Upper lobe of right lung (tissue), 1 donor: ENCODE measurements at places on chromosomes 13 and 19.

DNA sequence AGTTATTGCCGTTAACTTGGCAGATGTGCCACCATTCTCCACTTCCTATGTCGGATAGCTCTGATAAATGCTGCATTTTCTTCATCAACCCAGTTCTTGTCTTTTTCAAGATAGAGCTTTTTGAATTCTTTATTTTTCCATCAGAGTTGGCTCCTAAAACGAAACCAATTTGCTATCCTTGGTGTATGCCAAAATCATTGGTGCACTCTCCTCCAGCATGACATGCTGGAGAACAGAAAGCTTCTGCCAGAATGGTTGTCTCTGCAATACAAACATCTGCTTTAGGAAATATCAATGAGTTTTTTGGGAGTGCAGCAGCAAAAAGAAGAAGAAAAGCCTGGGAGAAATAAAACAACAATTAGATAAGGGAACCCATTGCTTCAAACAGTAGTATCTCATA is 124.2 kb downstream of the CDK8 start:
- DNase-seq: no peak

DNA sequence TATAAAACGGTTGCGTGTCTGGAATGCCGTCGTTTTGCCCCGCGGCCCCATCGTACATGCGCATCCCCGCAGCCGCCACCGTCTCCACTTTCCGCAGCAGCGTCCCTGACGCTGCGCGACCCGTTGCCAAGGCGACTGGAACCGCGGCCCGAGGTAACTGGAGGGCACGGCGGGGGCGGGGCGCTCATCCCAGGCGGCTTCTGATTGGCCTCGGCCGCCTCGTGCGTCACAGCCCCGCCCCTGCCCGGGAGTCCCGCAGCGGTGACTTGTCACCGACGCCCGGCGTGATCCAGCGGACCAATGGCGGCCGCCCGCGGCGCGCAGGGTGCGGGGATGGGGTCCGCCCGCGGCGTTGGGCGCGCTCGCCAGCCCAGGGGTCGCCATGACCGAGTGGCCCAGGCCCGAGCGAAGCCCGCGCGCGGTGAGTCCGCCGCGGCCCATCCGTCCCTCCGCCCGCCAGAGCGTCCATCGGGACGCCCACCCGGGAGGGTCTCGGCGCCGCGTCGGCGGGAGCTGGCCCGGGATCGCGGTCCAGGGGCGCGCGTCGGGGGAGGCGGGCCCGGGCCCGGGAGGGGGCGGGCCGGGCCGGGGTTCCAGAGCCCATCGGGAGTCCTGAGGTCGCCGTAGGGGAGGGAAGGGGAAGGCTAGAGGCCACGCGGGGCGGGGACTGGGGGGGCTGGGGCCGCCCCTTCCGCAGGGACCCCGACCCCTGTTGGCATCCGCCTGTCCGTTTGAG is at the start of gene ZSCAN1:
ZSCAN1 (plus strand) TSS at position 285 of the 736 bp plus-strand sequence. CDS start 3,812 bp downstream, outside the sequence.
- no peak for DNase-seq

DNA sequence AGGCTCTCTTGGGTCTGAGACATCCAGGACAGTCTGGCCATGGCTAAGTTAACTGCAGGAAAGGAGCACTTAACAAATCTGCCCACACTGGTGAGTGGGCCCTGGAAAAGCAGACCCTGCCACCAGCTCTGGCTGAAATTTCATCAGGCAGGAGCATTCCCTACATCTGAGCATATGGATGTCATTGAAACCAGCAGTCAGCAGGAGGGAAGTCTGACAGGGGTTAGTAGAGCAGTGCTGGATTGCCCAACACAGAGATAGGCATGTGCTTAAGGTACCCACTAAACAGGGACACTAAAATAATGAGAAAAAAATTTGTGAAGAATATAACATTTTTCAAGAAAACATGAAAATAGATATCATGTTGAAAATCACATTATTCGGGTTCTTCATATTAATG is 13.6 kb upstream of the ACOD1 start:
- no peak for DNase-seq

GRCh38 chr19:11223200-11223599 is 16.2 kb upstream of the ANGPTL8 start:
- no peak for DNase-seq

DNA sequence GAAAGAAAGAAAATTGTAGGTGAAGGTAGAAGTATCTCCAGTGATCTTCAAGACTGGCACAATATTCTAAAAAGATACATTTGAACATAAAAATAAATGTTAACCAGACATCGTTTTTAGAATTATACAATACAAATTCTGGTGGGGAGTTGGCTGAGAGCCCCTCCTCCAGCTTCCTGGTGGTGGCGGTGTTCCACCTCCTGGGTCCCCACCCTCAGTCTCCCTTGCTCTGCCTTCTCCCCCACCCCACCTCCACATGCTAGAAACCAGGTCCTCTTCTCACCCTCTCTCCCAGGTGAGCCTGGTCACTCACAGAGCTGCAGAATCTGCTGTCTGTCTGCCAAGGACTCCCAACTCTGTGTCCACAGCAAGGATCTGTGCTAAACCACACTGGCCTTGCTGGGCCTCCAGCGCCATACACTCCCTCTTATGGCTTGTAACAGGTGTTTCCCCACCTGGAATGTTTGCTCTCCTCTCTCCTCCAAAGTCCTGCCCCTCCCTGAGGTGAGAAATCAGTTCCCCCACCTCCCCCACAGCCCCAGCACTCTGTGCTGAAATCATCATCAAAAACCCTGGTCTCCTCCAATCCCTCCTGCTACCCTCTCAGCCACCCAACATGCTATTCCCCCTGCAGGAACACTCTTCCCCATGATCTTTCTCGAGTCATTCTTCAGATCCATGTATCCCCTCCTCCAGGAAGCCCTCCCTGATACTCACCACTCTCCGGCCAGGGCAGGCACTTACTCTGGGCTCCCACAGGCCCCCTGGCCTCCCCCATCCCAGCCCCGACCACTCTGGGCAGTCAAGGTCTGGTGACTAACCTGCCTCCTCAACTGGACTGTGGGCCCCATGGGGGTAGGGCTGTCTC is 20.5 kb upstream of the CYP2S1 start:
- DNase-seq: peak; percentile 69

DNA sequence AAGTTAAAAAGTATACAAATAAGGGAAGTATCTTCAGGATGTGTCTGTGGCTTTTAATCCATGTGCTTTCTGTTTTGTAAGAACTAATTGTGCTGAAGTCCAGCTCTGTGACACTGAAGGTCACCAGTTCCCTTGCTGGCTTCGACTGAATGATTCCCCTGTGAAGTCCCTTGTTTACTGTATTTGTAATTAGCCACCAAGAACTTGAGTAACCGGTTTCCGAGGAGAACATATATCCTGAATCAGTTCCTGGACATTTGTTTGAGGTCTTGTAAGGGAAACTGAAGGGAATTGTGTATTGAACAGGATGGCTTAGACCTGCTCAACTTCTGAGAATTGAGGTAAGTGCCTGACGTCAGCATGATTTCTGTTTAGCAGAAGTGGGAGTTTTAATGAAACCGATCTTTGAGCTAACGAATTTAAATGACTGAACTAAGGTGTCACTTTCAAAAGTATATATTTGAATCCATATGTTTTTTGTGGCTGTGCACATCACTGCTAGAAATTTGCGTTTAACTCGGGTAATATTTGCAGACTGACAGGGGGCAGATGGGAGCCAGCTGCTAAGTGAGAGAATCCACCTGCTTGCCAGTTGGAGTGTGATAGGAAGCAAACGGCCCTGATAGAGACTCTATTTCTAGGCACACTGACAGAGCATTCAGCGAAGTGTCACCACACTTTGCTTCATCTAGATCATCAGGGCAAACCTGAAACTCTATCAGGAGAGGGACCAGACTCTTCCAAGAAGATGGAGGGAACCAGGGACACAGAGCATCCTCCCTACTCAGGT is 530.0 kb downstream of the RFC3 start:
- no peak for DNase-seq

GRCh38 chr19:46759817-46760333 is 13.6 kb upstream of the STRN4 start:
- DNase-seq: no peak

DNA sequence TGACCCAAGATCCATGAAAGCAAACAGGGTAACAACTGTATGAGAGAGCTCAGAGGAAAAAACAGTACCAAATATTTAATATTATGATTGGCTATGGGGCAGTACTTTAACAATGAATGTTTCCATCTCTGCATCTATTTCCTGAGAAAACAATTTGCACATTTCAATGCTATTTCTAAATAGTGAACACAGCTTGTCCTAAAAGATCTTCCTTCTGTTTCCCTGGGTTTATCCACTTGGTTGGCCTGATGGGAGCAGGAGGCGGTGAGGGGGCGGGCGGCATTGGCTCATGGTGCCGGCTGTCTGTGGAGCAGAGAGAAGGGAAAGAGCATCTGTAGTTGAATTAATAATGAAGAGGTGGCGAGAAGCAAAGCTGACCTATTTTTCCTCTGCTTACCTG is 291.4 kb downstream of the DCLK1 start:
- no peak for DNase-seq

- no peak for DNase-seq
Observed at GRCh38 chr13:101655435-101655834, 203.0 kb downstream of the ITGBL1 start.

GRCh38 chr13:44232774-44233173 is 140.8 kb upstream of the SERP2 start:
- DNase-seq: no peak

DNA sequence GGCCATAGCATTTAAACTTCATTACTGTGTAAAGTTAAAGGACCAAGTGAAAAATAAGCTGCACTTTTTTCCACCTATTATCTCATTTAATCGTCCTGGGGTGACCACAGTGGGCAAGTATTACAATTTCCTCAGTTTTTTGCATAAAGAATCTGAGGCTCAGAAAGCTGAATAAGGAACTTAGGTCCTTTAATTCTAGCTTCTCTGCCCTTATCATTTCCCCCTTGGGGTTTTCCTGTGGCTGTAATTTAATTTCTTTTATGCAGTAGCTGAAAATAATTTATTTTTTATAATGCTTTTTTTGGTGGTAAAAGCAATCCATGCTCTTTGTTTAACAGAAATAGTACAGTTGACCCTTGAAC is 59.8 kb upstream of the RCBTB2 start:
- DNase-seq: no peak

DNA sequence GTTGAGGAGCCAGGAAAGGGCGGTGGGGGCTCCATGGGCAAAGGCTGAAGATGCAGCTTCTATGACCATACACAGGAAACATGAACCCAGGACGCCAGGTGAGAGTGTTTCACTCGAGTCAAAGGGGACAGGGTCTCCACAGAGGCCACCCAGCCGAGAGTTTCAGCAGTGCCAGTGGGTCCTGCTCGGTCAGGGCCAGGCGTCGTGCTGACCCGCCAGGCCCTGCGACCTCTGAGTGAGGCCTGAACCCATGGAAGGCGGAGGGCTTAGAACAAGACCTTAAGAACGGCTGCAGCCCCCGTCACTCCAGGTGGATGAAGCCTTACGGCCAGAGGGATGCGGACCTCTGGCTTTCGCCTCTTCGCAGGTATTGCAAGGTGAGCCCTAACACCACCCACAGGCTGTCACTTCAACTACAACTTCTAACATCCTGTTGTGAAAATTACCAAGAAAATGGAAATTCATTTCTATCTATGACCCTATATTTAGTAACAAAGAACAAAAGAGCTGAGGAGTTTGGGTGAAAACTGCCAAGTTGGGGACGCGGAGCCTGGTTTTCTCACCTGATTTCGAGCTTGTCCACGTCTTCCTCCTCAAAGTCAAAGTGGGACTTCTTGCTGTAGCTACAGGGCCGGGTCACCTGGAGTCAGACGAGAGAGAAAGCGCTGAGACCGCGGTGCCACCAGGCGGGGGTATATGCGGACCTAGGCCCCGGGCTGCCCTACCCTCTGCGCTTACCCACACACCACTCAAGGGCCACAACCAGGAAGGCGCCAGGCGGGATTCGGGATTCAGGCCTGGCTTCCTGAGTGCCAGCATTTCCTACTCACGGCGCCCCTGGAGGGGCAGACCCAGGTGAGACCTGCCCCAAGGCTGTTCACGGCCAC is 50.1 kb upstream of the C13orf46 start:
- DNase-seq: no peak

GRCh38 chr13:74048756-74049155 is 85.4 kb downstream of the KLF12 start:
- no peak for DNase-seq

DNA sequence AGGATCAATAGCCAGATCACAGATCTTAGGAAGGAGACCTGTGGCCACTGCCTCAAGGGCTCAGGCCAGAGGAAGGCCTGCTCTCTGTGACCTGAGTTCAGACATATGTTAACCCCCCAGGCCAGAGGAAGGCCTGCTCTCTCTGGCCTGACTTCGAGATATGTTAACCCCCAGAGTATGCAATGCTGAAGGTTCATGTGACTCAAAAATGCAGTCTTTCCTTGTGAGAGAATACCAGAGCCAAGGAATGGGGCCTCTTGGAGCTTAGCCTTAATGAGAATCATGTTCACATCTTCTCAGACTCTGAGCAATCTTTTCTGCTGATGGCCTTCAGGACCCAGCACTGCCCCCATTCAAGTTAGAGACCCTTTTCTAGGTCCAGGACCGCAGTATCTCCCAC is 36.7 kb downstream of the MBNL2 start:
- DNase-seq: no peak

GRCh38 chr19:791007-791566 is 6.2 kb upstream of the PTBP1 start:
- DNase-seq: no peak

DNA sequence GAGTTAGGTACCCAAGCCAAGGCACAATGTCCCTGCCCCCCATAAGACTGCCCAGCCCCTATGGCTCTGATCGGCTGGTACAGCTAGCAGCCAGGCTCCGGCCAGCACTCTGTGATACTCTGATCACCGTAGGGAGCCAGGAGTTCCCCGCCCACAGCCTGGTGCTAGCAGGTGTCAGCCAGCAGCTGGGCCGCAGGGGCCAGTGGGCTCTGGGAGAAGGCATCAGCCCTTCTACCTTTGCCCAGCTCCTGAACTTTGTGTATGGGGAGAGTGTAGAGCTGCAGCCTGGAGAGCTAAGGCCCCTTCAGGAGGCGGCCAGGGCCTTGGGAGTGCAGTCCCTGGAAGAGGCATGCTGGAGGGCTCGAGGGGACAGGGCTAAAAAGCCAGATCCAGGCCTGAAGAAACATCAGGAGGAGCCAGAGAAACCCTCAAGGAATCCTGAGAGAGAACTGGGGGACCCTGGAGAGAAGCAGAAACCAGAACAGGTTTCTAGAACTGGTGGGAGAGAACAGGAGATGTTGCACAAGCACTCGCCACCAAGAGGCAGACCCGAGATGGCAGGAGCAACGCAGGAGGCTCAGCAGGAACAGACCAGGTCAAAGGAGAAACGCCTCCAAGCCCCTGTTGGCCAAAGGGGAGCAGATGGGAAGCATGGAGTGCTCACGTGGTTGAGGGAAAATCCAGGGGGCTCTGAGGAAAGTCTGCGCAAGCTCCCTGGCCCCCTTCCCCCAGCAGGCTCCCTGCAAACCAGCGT is 3.0 kb upstream of the KMT2B start:
- no peak for DNase-seq

DNA sequence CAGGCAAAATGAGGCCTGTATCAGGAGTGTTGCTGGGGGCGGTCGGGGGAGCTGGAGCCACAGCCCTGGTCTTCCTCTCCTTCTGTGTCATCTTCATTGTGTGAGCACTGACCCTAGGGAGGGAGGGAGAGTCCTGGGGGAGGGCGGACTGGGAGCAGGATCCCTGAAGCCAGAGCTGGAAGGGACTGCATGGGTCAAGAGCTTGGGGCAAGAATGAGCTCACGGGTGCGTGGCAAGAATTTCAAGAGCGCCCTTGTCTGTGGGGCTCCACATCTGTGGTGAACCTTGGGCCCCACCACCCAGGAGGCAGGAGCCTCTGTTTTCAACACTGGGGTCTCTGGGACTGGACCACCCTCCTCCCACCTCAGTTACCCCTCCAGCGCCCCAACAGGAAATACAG is 4.7 kb downstream of the SIGLEC7 start:
- DNase-seq: no peak

- DNase-seq: no peak
Observed at GRCh38 chr19:49196527-49197240, 39.1 kb downstream of the TRPM4 start.

GRCh38 chr19:38395381-38396114 is 7.1 kb downstream of the SPRED3 start:
- no peak for DNase-seq
